ENCODE measurements at places on chromosomes 6 and 20. TPM values are rescaled to one million over a fixed set of nuclear protein-coding genes. Genes with fewer than 3 reads are reported as not detected.

Gene RAB32
- 78.9 TPM for total RNA-seq

Gene RUNX2
- 0.72 TPM for total RNA-seq

Gene RBM24
- 1.3 TPM for total RNA-seq

Gene SYCP2L
- total RNA-seq, result not detected

Gene HEY2
- not detected for total RNA-seq

Gene UBE2V1
- total RNA-seq, result 59.3 TPM

Gene HLA-DOB
- total RNA-seq, result 0.36 TPM

Gene PHF1
- 23.8 TPM for total RNA-seq

Gene C2
- total RNA-seq, result 2.2 TPM

Gene PNPLA1
- 0.49 TPM for total RNA-seq

Gene POM121L2
- total RNA-seq, result not detected

Gene MAP7
- 0.90 TPM for total RNA-seq

Gene HLA-DRA
- total RNA-seq, result not detected

Gene C20orf144
- total RNA-seq, result not detected

Gene ULBP2
- 10.7 TPM for total RNA-seq

Gene ESR1
- total RNA-seq, result under 0.01 TPM

Gene FITM2
- 6.6 TPM for total RNA-seq

Gene OR2J2
- total RNA-seq, result not detected

Gene MYLIP
- 21.4 TPM for total RNA-seq

Gene PPP1R3D
- total RNA-seq, result 4.3 TPM

Gene GRM1
- total RNA-seq, result not detected

Gene DTD1
- 58.3 TPM for total RNA-seq

Gene PRR3
- total RNA-seq, result 4.7 TPM

Gene PEDS1
- 45.3 TPM for total RNA-seq

Gene MEI4
- total RNA-seq, result not detected

Measured in cardiac atrium fibroblast (primary cell).